Fibroblast of upper back skin (primary cell): ENCODE measurements at places on chromosomes 5 and 9.

DNA sequence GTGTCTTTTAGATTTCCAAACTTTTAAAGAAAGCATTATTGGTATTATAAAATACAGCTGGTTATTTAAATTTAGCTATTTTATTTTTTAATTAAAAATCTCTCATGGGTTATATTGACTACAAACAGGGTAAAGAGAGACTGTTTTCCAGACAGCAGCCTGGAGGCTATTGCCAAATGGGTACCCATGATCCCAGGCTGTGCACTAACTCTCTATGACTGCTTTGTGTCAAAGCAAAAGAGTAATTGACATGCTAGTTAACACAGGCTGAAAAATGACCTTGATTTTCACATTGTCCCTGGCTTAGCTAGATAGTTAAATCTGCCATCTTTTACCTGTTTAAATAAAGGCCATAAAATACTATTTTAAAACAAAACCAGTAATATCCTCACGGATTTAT lies 589.7 kb downstream of the ANXA1 start:
- no peak for DNase-seq

DNA sequence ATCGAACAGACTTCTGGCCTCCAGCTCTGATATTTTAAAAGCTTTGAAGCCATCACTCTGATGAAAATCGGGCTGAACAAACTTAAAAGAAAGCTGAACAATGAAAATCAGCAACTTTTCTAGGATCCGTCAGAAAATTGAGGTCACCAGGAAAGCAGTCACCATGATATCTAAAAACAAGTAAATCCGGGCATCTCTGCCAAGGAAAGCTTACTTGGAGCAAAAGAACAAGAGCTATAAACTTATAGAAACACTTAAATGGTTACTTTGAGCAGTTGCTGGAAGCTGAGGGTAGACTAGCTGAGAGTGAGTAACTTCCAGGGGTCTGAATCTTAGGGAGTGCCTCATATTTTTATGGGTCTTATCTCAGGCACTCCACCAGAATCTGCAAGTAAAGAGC lies 1043.0 kb upstream of the CDH18 start:
- no peak for DNase-seq

- no peak for DNase-seq
Observed at GRCh38 chr9:99713838-99714306, 107.8 kb upstream of the NR4A3 start.

- DNase-seq: no peak
Observed at GRCh38 chr9:118473521-118473920, 769.3 kb downstream of the TLR4 start.

GRCh38 chr5:79929095-79929494 lies 62.0 kb downstream of the MTX3 start:
- DNase-seq: no peak

DNA sequence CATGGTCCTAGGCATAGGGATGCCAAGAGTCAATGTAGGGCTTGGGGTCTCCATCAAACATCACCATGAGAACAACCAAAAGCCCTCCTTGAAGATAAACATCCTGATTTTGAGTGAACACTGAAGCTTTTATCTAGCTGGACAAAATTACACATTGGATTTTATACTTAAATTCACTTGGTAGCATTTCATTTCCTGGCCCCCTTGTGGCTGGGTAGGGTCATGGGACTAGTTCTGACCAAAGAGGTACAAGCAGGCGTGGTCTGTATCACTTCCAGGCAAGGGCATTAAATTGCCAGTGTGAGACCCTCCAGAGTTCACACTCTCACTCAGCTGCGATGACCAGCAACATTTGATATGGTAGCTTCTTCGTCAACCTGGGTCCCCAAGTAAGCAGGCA lies 320.3 kb downstream of the ACTL7B start:
- DNase-seq: peak; percentile 16

DNA sequence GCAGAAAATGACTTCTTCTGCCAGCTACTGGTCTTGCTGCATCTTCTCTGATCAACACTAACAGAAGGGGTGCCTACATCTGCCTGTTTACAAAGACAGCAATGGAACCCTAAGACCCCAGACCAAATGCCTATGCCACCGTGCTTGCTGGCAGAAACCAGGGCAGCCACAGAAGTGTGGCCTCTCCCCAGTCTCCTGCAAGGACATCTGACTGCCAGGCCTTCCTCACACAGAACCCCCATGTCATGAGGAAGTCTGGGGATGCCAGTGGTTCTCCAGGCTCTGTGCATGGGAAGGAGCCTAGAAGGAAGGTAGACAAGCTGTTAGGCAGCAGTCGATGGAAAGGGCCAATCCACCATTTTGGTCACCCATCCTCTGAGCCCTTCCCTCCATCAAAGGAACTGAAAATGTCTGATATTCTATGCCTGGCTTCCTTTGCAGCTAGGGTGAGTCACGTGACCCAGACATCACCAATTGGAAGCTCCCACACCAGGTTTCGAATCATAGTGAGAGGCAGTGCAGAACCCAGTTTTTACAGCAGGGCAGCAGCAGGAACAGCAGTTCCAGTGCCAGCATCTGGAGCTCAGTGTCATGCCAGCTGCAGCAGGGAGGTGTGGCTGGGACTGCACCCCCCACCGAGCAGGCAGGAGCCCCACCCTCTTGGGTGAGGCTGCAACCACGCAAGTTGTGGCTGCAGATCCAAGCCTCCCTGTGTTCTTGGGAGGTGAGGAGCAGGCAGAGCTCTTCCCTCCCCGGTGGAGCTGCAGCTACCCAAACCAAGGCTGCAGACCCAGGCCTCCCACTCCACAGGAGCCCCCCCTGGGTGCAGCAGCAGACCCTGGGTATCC lies 123.4 kb downstream of the OLFM1 start:
- DNase-seq: no peak

DNA sequence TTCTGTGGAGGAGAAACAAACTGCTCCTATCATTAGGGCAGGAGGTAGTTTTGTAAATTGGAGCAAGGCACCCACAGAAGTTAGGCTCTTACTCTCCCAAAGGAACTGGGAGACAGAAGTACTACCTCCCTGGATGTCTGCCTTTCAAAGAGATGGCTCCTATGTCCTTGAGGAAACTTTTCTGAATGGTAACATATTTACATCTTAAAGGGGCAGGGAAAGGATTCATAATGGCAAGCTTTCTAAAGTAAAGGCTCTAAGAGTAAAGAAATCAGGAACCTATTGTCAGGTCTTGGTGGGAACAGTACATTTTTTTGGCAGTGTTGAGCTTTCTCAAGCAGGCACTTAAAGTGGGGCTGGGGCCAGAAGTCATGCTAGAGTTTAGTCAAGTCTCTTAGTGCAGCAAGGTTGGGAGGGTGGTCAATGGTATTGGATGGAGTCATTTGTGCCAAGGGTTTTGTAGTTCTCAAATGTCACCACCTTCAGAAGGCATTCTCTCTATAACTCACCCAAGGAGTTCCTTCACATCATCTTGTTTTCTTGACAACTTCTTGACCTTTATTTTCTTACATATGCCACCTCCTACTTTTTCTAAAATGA lies 26.3 kb upstream of the NDFIP1 start:
- no peak for DNase-seq

GRCh38 chr5:43772764-43773477 lies 169.9 kb downstream of the NNT start:
- DNase-seq: peak; percentile 91

DNA sequence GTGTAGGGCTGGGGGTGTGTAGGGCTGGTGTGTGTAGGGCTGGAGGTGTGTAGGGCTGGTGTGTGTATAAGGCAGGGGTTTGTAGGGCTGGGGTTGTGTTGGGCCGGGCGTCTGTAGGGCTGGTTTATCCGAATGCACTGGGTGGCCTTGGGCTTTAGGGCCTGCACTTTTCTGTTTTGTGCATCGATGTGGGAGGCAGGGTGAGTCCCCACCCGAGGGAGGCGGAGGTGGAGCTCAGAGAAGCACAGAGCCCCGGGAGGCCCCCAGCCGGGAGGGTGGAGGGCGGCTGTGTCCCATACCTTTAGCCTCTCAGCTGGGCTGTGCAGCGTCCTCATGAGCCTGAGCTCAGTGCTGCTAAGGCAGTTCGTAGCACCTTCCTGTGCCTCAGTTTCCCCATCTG lies 13.5 kb downstream of the COL5A1 start:
- no peak for DNase-seq

DNA sequence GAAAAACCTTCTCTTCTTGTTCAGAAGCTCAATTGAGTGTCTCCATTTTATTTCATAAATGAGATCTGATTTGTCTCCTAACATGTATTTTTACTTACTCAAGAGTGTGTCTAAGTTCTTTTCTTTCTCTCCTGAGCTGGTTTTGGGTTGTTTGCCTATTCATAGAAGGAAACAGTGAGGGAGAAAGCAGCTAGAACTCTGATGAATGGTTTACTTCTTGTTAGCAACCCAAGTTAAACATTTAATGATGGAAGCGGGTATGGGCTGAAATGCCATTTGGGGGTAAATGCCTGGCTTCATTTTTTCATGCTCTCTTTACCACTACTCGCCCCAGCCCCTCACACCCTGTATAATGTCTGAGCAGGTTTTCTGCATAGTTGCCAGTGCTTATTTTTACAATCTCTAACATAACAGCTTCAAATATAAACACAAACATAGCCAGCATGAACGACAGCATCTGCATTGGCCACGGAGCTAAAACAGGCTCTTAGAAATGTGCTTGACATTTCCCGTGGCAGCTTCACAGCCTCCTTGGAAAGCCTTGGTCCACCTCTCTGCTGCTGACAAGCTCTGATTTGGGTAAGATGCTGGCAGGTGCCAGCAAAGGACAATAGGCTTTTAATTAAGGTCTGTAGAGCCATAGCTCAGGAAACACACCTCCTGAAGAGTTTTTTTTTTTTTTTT lies 321.1 kb downstream of the ARHGEF28 start:
- DNase-seq: no peak

GRCh38 chr9:71791875-71792274 lies 23.6 kb upstream of the CEMIP2 start:
- peak; percentile 91 for DNase-seq

- no peak for DNase-seq
Observed at GRCh38 chr5:6861667-6862066, 148.4 kb downstream of the TENT4A start.

- peak; percentile 86 for DNase-seq
Observed at GRCh38 chr5:128304088-128304487, 220.5 kb downstream of the SLC12A2 start.

GRCh38 chr9:89204801-89205200 lies 26.2 kb upstream of the SHC3 start:
- no peak for DNase-seq

DNA sequence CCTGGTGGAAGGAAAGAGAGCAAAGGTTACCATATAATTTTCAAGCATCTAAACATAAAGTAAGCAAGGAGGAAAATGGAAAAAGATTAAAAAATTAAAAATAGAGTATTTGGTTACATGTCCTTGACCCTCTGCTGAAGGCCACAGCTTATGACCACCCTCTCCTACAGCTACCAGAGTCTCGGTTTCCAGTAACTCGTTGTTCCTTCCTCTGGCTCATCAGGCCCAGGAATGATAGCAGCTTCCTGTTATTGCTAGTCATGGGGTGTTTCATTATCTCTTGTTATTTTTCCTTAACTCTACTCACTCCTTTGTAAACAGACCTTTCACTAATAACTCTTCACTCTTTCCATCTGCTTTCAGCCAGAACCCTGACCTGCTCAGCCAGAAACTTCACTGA lies 102.2 kb downstream of the YTHDC2 start:
- no peak for DNase-seq

GRCh38 chr5:45491368-45491767 lies 204.8 kb downstream of the HCN1 start:
- no peak for DNase-seq
